Endothelial cell of umbilical vein (primary cell): ENCODE measurements at places on chromosomes 6 and 20.

DNA sequence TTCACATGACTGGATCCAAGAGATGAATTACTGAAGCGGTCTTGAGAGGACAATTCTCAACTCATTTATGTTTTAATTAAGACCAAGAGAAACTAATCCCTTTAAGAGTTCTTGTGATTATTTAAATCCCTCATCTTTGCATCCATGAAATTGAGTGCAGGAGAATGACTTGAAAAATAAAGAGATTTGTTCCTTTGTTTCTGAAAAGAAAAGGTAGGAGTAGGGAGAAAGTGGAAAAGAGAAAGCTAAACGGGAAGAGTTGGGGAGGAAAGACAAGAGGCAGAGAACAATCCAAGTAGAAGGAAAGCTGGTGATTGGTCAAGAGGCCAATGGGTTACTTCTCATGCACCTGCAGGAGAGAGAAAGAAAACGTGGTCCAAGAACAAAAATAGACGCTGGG lies 75.2 kb upstream of the SOX4 start:
- DNase-seq: no peak

DNA sequence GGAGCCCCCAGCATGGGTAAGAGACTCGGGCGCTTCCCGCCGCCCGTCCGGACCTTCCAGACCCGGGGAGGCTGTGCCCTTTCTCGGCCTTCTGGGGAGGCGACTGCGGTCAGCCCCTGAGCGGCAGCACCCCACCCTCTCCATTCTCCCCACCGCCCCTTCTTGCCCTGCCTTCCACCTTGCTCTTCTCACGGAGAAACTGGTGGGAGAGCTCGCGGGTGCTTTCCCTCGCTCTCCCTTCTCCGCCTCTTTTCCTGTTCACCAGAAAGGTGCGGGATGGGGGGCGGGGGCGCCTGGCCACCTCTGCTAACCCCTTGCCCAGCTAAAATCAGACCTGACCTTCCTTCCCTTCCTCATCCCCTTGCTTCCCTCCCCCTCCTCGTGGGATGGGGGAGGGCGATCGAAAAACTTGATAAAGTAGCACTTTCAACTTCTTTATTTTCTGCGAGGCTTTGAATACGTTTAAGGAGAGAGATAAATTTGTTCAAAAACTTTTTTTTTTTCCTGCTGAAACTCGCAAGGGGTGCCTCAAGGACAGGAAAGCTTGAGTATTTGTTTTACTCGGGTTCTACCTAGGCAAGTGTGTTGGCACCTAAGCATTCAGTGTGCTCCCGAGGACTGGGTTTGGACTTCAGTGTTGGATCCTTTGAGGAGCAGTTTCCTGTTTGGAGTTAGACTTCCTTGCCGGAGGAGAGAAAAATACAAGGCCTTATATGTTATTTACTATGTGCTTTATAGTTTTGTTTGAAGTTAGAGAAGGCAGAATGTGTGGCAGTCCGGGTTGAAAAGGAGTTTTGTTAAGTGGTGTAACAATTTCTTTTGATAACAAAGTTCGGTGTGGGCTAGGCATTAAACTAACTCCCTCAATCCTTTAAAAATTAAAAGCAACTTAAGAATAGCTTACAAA lies 897 bp downstream of the CD2AP start:
- DNase-seq: peak; percentile 63

GRCh38 chr20:54669040-54669363 lies 193.6 kb downstream of the DOK5 start:
- DNase-seq: no peak

DNA sequence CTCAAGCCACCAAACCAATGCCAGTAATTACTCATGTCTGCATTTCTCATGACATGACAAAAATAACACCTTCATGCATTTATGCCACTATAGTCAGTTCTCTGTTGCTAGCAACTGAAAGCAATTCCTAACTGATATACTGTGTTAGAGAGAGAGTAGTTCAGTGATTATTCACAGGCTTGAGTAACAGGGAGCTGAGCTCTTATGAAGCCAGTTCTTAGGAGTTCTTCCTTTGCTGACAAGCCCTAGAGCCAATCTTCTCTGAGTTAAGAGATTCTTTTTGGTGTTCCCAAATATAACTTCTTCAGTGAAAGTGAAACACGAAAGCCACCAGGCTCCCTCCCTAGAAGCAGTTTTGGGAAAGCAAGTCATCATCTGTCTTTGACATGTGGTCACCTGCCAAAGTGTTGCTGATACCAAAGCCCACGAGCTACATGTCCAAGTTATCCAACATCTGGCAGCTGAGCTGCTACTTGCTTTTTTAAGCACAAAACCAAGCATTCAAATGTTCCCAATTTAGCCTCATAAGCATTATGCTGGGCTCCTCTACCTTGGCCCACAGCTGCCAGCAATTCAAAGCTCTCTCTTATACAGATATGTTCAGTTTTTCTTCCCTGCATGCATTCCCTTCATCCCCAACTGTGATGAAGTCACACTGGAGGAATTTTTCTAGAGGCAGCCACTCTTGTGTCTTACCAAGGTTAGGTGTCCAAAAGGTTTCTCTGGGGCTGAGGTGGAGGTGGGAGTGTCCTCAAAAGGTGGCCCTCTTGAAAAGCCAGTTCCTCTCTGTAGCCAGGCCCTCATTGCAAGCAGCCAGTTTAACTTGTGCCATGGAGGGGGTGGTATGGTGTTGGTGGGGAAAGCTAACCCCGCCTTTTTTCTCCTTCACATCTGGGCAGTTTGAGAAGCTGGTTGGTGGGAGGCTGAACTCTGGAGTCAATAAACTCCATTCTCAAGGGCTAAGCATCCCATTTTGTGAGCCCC lies 92.7 kb upstream of the ARMC2 start:
- DNase-seq: no peak

DNA sequence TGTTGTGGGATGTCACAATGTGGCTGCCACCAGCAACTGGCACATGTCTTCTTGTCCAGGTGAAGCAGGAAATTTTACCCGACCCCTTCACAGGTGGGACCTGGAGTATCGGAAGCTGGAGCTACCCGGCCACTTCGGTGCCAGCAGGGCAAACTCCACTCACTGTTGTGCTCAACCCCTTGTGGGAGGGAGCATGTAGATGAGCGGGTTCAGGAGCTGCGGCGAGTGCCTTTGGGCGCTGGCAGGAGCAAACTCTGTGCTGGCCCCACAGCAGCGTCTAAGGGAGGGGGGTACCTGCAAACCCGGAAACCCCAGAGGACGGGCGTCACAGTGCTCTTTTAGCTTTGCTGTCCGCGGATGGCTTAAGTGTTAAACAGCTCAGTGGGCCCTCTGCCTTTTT lies 20.7 kb upstream of the SULF2 start:
- no peak for DNase-seq

- no peak for DNase-seq
Measured at GRCh38 chr20:49570161-49570827, 2.4 kb upstream of the PTGIS start.

DNA sequence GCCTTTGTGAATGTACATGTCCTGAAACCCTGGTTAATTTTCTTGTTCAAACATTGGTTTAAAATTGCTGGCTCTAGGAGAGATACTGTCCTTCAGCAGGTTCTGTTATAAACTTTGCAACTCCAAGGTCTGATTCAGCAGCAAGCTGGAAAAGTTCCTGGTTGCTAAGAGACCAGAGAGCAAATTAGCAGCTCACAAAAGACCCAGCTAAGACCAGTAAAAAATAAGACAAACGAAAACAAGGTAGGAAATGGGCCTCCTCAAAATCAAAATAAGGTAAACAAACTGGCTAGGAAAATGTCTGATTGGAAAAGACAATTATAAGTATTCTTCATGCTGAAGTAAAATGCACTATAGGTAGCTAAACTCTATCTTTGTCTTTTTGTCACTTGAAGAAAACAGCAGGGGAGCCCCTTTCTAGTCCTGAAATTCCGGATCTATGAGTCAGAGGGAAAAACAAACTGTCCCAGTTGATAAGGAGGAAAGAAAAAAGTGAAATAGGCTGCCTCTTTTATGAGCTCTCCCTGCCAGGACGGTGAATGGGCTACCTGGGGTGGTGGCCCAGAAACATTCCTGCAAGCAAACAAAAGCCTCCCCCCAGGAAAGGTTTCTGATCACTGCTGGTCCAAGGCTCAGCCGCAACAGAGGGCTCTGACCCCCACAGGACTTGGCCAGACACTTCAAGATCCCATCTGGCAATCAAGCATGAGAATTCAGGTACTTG lies 41.6 kb downstream of the UNC5CL start:
- DNase-seq: peak; percentile 93

GRCh38 chr6:132087391-132087790 lies 136.2 kb upstream of the CCN2 start:
- DNase-seq: peak; percentile 92

DNA sequence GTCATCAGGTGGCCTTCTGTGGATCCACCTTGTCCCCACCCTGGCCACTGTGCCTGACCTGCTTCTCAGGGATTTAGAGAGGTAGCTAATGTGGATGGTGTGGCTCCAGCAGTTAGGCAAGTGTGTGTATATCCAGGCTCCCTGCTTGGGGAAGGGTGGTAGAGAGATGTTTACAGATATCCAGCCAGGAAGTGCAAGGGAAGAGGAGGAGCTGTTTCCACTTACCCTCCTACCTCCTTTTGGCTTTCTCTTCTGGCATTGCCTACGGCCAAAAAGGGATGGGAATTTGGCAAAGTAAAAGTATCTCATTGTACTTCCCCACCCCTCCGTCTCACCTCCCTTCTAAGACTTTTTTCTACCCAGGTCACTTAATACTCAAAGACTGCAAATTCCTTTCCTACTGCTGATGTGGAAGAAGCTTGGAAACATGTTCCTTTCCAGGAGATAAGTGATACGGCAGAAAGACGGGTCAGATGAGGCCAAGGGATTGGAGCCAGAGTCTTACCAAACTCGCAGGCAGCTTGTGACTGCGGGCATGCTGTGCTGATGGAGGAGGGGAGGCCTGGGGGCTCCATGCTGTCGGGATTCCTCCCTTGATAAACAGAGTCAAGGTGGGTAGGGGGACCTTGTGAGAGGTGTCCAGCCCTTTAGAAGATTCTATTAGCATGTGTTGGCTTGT lies 253.4 kb downstream of the PRL start:
- no peak for DNase-seq

DNA sequence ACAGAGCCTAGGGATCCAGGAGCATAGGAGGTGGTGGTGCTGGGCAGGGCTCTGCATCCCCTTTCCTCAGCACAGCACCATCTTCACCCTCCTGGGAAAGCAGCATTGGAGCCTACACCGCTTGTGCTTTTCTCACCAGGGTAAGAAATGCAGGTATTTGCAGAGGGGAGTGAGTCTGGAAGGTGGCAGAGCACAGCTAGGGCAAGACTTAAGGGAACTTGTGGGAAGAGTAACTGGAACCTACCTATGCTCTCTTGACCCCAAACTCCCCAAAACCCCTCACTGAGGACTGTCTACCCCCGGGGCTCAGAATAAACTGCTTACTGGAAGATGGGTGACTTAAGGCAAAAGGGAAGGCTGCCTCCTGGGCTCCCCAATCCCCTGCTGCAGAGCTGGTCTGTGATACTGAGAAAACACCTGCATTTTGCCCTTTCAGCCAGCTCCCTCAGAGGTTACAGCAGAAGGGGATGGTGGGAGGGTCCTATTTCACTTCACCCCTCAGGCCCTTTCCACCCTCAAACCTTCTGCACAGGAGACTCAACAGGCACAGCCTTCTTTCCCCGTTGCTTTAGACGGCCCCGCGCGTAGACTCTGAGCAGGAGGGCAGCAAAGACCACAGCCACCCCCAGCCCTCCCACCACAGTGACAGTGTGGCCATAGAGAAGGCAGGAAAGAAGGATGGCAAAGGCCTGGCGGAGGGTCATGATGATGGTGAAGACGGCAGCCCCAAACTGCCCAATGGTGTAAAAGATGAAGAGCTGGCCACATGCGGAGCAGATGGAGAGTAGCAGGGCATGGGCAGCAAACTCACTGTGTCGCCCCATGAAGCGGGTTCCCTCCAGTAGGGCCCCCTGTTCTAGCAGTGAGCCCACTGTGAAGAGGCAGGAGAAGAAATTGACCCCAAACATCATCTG lies 2.9 kb downstream of the SLC35B2 start:
- DNase-seq: no peak

DNA sequence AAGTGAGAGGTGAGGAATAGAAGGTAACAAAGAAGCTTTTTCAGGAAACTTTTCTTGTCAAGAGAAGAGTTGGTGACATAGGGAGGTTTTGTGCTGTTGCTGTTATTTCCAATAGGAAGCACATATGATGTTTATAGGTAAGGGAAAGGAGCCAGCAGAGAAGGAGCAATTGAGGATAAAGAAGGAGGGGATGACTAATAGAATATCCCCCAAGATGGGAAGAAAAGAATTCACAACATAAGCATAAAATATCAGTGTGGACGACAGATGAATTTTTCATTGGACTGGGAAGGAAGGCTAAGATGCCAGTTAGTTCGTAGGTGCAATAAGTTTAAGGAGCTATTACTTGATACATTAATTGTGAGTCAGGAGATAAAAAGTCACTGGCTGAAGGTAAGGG lies 8.5 kb upstream of the BEND6 start:
- no peak for DNase-seq

GRCh38 chr6:73606428-73606827 lies 47.4 kb downstream of the SLC17A5 start:
- no peak for DNase-seq

DNA sequence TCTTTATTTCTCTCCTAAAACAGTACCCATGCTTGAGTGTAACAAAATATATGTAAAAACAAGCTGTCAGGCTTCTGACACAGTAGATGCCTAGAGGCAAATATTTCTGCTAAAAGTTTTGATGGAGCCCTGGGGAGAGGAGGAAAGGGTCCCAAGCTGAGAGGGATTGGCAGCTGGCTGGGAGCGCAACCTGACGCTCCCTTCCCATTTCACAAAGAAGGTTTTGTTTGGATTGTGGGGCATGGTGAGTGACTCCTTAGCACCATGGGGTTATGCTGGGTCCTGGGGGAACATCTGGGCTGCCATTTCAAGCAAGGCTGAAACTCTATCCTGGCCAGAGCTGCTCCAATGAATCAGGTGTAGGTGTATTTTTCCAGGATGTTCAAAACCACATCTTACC lies 720.5 kb downstream of the MAFB start:
- no peak for DNase-seq

- no peak for DNase-seq
Measured at GRCh38 chr6:135086414-135086764, 31.8 kb upstream of the HBS1L start.

DNA sequence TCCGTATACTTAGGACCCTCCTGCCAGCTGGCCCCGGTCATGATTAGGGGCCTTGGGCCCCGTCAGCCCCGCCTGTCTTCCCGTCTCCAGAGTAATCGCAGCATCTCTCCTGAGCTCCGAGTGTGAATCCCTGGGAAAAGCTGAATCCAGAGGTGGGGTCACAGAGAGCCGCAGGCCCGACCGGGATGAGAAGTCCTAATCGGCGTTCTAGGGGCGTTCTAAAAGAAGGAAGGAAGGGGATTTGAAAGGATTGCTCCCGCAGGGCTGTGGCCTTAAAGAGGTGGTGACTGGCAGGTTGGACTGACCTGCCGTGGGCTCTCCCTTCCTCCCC lies 371 bp downstream of the HMGN4 start:
- DNase-seq: no peak

GRCh38 chr20:5807431-5807830 lies 57.2 kb downstream of the SHLD1 start:
- DNase-seq: no peak

GRCh38 chr6:77383026-77383425 lies 80.3 kb downstream of the HTR1B start:
- DNase-seq: no peak

DNA sequence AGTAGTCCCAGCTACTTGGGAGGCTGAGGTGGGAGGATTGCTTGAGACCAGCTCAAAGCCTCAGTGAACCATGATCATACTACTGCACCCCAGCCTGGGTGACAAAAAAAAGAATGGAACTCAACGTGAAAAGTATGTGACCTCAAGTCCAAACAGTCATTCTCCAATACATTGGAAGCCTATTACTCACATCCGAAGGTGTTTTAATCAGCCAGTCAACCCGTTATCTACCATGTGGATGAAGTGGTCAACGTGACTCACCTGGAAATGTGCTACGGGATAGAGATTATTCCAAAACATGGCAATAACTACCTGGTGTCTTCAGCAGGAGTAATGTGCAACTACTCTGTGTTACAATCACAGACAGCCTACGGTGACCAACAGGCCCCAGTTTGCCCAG lies 85.8 kb upstream of the TOP1 start:
- DNase-seq: no peak
